ENCODE measurements at places on chromosomes 4 and X. TPM values are rescaled to one million over a fixed set of nuclear protein-coding genes. Genes with fewer than 3 reads are reported as not detected.

The SPANXC gene
- polyA plus RNA-seq = not detected

The FAM184B gene
- 0.42 TPM for polyA plus RNA-seq

The TIGD2 gene
- 12.5 TPM for polyA plus RNA-seq

The HELT gene
- polyA plus RNA-seq = not detected

The ELMOD2 gene
- 41.5 TPM for polyA plus RNA-seq

The UGT2B15 gene
- 0.12 TPM for polyA plus RNA-seq

The PSAPL1 gene
- not detected for polyA plus RNA-seq

The GPRASP1 gene
- polyA plus RNA-seq = 15.4 TPM

The GNRHR gene
- 0.36 TPM for polyA plus RNA-seq

The TSPAN7 gene
- 72.4 TPM for polyA plus RNA-seq

The DUSP9 gene
- 41.7 TPM for polyA plus RNA-seq

The GLOD5 gene
- polyA plus RNA-seq = 2.8 TPM

The MYOZ2 gene
- 0.31 TPM for polyA plus RNA-seq

The AMBN gene
- 1.3 TPM for polyA plus RNA-seq

The ADH1C gene
- polyA plus RNA-seq = 147 TPM

The GPR101 gene
- not detected for polyA plus RNA-seq

The AMOT gene
- polyA plus RNA-seq = 77.9 TPM

The EMCN gene
- polyA plus RNA-seq = 143 TPM

The TXK gene
- 2.0 TPM for polyA plus RNA-seq

The SGMS2 gene
- 11.9 TPM for polyA plus RNA-seq

The CFP gene
- 0.68 TPM for polyA plus RNA-seq
